AG08395 (cell line): ENCODE measurements at places on chromosomes 1 and 21.

GRCh38 chr21:38853421-38853919 is 47.7 kb downstream of the ETS2 start:
- peak; percentile 51 for DNase-seq

DNA sequence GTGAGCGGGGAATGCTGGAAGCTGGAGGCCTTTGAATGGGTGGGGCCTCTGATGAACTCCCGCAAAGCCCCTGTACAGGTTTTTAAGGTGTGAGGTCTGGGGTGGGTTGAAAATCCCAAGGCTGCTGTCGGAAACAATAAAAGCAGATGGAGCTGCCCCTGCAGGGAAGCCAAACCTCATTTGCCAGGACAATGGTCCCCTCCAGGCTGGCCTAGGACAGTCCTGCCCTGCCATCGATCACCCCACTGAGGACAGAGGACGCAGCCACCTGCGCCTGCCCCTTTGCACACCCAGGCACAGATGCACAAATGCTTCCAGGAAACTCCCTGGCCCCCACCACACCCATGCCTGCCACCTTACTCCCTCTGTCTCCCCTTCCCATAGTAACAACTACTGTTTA is 4.4 kb downstream of the DRAXIN start:
- no peak for DNase-seq

DNA sequence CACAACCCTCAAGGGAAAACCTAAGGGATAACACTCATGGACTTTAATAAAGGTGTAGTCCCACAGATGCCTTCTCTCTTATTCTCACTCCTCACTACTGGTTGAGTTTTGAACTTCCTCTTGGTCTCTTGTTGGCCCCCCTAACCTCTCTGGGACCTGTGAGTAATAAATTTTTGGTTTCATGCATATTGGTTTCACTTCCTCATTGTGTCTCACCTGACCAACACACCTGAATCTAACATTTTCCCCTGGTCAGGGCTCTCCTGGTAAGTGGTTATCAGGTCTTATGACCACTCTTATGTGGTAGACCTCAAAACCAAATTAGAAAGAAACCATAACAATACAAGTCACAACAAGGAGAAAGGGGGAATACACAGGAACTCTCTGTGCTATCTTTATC is 60.5 kb upstream of the PRMT6 start:
- no peak for DNase-seq

- DNase-seq, result no peak
These were observed 109.5 kb downstream of the SPSB1 start for GRCh38 chr1:9402256-9402616.

DNA sequence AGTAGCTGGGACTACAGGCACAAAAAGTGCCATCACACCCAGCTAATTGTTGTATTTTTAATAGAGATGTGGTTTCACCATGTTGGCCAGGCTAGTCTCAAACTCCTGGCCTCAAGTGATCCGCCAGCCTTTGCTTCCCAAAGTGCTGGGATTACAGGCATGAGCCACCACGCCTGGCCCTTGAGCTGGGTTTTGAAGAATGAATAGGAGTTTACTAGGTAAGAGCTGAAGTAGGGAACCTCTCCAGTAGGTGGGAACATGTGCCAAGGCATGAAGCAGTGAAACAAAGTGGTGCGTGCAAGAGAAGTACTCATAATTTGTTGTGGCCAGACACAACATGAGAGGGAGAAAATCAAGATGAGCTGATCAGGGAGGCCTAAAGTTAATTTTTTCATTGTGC is 55.8 kb downstream of the MAST2 start:
- no peak for DNase-seq

- DNase-seq, result no peak
These were observed 32.0 kb upstream of the TLR5 start for GRCh38 chr1:223175032-223175431.

DNA sequence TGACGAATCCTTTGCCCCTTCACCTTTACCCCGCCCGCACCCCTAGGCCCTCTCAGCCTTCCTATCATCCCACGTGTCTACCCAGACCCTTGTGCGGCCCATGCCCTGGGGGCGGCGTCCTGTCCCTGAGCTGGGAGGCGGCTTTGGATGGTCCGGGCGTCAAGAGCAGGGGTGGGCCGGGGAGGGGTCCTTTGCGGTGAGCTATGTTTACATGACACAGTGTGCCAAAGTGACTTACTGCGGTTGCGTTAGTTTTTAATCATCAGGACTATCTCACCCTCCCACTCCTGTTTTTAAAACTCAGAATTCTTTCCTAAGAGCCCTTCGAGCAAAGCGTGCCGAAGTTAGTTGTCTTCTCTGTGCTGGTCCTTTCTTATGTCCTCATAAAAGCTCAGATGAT is 144.6 kb downstream of the PGBD5 start:
- DNase-seq, result no peak

- DNase-seq, result no peak
These were observed 1.2 kb downstream of the TRIT1 start for GRCh38 chr1:39882152-39882551.

DNA sequence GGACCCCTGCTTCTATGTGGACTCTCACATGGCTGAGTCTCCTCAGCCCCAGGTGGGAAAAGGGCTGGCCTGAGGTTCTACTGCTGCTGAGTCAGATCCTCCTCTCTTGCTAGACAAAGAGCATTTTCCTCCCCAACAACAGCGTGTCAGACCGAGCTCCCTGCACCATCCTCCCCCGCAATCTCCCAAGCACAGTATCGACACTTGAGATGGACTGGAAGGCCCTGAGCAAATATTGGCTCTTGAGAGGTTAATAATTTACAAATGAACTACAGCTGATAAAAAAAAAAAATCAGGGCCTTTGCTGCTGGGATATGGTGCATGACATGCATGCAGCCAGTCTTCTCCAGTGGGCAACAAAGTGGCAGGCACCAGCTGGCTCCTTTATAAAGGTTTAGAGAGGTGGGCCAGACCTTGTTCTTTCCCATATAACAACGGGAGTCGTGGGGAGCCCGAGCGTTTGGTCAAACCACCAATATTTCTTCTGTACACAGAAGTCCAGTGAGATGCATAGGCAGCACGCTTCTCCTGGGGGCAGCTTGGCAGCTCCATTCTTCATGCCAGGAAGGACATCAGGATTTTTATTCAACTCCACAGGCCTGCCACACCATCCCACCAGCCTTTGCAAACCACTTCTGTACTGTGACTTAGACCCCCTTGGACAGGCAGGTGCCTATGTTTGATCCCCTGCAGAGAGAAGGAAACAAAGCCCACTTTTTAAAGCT is 55.4 kb upstream of the CAMK1G start:
- DNase-seq, result no peak

GRCh38 chr1:2416403-2416802 is 4.0 kb upstream of the PEX10 start:
- no peak for DNase-seq

DNA sequence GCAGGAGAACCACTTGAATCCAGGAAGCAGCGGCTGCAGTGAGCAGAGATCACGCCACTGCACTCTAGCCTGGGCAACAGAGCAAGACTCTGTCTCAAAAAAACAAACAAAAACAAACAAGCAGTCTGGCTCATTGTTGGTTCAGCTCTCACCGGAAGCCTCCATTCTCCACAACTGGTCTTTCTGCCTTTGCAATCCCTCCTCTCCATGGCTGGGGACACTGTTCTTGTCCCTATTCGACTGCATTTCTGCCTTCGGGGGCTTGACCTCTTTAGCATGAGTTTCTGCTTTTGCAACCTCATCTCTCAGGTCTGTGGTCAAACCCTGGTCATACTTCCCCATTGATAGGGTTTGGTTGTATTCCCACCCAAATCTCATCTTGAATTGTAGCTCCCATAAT is 216.3 kb upstream of the NR5A2 start:
- DNase-seq, result no peak

DNA sequence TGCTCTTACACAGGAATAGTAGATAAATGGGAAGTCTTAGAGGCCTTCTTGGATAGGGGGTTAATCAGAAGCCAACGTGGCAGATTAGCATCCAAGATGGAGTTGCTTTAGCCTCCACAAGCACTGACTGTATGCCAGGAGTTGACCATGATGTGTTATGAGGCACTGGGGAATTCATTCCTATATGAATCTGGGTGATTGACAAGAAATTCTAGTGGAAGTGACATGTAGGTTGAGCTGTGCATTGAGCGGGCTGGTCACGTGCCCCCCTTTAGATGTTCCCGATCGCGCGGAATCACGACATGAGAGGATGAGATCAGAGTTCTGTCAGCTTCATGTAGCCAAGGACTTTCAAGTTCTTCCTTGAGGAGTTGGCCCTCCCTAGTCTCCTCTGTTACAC is 31.7 kb downstream of the GALNT2 start:
- no peak for DNase-seq

DNA sequence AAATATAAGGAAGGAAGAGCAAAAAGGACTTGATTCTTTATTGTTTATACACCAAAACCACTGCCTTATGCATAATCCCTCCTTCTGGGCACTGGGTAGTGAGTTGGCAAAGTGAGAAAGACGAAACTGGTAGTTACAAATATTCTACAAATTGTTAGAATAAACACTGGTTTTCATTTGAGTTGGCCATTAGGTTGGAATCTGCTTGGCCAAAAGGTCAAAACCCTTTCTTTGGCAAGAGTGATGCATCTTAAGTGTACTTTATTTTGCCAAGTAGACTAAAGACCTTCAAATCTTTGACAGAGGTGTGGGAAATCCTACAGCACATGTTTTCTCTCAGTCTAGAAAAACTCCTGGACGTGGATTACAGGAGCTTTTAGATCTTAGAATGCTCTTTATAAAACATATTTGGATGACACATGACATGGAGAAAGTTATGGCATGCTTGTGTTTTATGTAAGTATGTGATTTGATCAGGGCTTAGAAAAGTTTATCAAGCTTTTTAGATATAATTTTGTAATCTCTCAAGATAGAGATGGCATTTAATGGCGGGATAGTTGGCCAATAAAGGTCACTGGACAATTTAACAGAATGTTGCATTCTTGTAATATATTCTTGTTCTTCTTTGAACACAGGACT is 120.9 kb downstream of the ROR1 start:
- no peak for DNase-seq

- DNase-seq, result no peak
These were observed 407.6 kb upstream of the DEPDC1 start for GRCh38 chr1:68904477-68904876.

DNA sequence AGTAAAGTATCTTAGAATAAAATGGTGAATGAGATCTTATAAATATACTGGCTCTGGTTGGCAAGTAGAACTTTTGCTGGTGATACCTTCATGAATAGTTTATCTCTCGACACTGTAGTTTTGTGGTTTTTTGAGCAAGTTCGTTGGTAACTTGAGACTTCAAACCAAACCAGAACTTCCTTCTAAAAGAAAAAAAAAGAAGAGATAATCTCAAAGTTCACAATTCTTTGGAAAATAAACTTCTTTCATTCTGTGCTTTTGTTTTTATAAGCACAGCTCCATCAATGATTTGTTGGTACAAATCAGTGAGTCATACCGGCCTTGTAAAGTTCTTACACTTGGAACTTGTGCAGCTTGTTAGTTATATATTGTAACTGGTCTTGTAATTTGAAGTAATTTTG is 2.3 kb downstream of the HIPK1 start:
- peak; percentile 33 for DNase-seq

DNA sequence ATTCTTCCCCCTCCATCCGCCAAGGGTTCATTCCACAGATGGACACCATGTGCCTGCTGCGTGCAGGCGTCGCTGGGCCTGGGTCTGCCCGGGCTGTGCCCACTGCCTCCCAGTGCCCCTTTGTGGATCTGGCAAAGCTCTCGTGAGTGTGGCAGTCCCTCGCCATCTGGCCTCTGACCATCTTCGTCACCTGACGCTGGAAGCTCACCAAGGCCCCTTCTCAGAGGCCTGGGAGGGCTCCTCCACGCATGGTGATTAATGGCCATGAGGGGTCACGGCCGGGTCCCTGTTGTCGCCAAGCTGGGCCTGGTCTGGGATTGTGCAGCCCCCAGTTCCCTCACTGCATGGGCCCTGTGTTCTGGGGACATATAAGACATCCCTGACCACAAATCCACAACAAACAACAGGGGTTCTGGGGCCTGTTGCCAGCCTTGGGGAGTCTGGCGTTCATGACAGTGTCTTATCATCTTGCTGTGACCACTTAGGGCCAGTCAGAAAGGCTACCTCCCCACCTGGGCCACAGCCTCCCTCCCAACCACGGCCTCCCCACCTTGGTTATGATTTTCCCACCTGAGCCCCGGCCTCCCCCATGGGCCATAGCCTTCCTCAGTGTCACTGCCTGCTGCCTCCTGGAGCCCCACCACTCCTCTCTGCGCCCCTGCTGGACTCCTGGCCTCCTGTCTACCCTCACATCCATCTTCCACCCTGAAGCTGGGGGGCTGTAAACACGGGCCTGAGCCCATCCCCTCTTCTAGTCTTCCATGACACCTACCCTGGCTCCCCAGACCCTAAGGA is 27.9 kb downstream of the SLC45A1 start:
- no peak for DNase-seq

DNA sequence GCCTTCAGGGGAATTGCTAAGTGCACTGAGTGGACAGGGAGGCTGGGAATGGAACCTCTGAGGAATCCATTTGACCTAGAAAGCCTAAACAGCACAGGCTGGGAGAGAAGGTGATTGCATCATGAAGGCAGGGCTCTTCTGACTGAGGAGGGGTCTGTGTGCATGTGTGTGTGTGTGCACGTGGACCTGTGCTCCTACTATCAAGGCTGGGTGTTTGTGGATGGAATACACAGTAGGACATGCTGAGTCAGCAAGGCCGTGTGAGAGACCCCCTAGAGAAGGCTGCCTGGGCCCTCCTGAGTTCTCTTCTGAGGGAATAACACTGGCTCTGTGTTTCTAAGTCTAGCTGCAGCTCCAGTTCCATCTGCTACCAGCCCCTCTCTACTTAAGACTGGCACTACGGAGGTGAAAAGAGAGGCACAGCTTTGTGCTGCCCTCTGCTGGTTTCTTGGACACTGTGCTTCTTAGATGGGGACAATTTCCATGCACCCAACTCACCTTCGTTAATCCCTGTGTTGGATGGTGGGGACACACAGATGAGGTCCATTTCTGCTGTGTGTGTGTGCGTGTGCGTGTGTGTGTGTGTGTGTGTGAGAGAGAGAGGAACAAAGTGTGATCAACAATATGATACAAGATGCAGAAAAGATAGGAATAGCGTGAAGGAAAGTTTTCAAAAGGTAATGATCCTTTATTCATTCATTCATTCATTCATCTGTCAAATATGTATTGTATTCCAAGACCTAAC is 6.2 kb upstream of the EFCAB14 start:
- DNase-seq, result peak; percentile 76
